ENCODE measurements at places on chromosomes 7 and 10. TPM values are rescaled to one million over a fixed set of nuclear protein-coding genes. Genes with fewer than 3 reads are reported as not detected.

DNA sequence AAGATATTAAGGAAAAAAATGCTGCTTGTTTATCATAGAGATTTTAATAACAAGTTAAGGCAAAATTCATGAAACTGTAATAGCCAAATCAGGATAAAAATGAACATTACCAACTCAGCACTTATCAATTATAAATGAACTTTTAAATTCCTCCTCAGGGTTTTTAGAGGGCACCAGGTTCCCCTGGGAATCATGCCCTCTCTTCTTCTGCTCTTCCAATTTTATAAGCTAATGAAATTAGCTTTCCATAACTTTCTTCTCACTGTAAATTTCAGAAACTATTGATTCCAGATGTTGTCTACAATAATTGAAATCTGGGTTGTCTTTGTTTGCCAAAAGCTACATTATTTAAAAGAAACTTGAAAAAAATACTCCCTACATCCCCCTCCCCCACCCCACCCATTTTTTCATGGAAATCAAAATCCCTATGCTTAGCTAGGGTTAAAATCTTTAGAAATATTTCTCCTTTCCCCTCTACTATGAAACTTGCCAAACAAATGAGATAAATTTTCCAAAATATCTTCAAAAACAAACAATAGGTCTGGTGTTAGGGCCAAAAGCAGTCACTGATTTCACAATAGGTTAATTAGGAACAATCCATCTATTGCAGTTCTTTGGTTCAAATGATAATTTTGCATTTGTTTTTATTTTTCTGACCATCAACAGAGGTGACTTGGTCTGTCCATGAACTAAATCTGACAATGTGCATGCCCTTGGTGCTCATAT, 187.7 kb downstream of the DOCK4 start:
- DNase-seq, result no peak
- H3K4me3 ChIP-seq, result no peak overlapping the region
- no peaks in the 10 kb centered on the region for H3K4me1 ChIP-seq

- no peak overlapping the region for H3K27ac ChIP-seq
- no peaks in the 10 kb centered on the region for H3K4me1 ChIP-seq
- no peaks in the 10 kb centered on the region for H3K36me3 ChIP-seq
- DNase-seq, result no peak
- H3K4me3 ChIP-seq, result no peak overlapping the region
These were observed 114.1 kb downstream of the HIPK2 start for GRCh38 chr7:139663608-139664177.

DNA sequence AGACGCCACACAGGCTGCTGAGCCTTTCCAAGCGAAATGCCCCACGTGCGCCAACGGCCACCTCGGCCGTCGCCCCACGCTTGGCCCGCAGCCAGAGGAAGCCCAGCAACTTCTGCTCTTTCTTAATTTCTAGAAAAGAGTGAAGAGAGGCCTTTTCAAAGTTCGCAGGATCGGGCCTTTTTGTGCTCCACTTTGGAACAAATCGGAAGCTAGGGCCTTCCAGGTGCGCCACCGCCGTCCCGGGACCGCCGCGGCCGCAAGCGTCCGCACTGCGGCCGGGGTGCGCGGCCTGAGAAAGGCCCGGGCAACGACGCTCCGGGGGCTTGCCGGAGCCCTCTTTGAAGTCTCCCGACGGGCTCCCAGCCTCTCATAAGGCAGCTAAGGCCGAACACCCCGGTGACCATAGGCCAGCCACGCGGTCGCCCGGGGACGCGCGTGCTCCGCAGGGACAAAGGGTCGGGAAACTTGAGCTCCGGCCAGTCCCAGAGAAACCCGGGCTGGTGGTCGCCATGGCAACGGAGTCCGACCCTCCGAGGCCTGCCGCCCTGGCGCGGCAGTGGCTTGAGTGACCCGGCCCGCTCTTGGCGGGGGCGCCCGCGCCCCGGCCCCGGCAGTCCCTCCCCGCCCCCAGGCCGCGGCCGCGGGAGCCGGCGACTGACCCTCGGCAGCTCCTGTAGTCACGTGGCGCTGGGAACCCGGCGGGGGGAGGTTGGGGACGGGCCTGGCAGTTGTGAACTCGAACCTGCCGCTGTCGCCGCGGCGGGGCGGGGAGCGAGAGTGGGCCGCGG, at the start of gene REPIN1:
TSS of gene REPIN1 (plus strand) at position 727 of the 788 bp plus-strand sequence. CDS start 890 bp downstream, outside the sequence.
- peak within 1 kb of the TSS; percentile 83 for H3K27ac ChIP-seq
- DNase-seq, result peak; percentile 78
- peak within 1 kb of the TSS; percentile 99 for H3K4me3 ChIP-seq
- H3K27me3 ChIP-seq, result no peaks in the 10 kb centered on the region
- H3K36me3 ChIP-seq, result no peaks in the 10 kb centered on the region

DNA sequence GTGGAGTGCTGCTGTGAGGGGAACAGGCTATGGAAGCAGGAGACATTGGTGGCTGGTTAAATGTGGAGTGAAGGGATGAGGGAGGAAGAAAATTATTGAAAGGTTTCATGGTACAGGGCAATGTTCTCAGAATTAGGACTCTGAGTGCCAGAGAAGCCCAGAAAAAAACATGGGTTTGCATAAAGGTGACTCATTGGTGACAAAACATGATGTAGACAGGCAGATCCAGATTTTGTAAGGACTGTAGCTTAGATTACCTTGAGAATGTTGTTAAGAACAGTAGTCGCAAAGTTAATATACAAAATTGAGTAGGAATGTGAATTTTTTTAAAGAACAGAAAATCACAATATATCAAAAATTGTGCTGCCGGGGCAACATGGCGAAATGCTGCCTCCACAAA, 134.9 kb upstream of the ZNF438 start:
- DNase-seq, result no peak
- H3K4me3 ChIP-seq, result no peak overlapping the region
- no peaks in the 10 kb centered on the region for H3K27me3 ChIP-seq
- no peak overlapping the region for H3K27ac ChIP-seq
- no peaks in the 10 kb centered on the region for H3K36me3 ChIP-seq

GRCh38 chr10:105128111-105128510, 487.0 kb downstream of the SORCS3 start:
- DNase-seq, result no peak
- no peaks in the 10 kb centered on the region for H3K4me1 ChIP-seq
- H3K36me3 ChIP-seq, result no peaks in the 10 kb centered on the region
- H3K27ac ChIP-seq, result no peak overlapping the region
- H3K4me3 ChIP-seq, result no peak overlapping the region

DNA sequence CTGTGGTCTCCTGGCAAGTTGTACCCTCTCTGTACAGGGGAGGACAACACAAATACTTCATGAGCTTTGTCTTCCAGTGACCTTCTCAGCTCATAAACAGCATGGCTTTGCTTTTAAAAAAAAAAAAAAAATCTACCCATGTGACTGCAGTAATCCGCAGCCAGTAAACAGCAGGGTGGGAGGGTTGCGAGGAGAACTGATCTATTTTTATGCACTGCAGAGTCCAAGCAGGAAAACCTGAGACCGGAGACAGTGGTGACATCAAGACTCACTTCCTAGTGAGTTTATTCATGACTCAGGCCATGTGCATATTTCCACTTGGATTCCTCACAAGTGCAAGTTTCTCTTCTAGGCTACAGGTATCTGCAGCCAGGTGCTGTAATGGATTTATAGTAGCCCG, 127.9 kb downstream of the NRF1 start:
- H3K27me3 ChIP-seq, result no peaks in the 10 kb centered on the region
- no peak for DNase-seq
- peaks cover 70% of the 10 kb centered on the region for H3K36me3 ChIP-seq
- H3K27ac ChIP-seq, result no peak overlapping the region
- no peak overlapping the region for H3K4me3 ChIP-seq

The PGAM2 gene
- polyA plus RNA-seq, result not detected

The NXPH1 gene
- polyA plus RNA-seq, result not detected

The UTF1 gene
- not detected for polyA plus RNA-seq

The CNPY1 gene
- not detected for polyA plus RNA-seq
